ENCODE measurements at places on chromosomes 2 and 18. TPM values are rescaled to one million over a fixed set of nuclear protein-coding genes. Genes with fewer than 3 reads are reported as not detected.

Gene FAM237A
- not detected for total RNA-seq

Gene C18orf54
- total RNA-seq: 1.8 TPM

Gene IL36A
- not detected for total RNA-seq

Gene MATN3
- total RNA-seq: 2.4 TPM

Gene TRIM54
- not detected for total RNA-seq

Gene ZNG1B
- 26.4 TPM for total RNA-seq

Gene ELAC1
- 6.5 TPM for total RNA-seq

Gene CYBRD1
- total RNA-seq: 338 TPM

Gene APOB
- total RNA-seq: under 0.01 TPM

Gene BCL2
- 11.9 TPM for total RNA-seq

Gene TYMS
- 5.3 TPM for total RNA-seq

Gene MC4R
- not detected for total RNA-seq
